ENCODE measurements at places on chromosomes 4 and X. TPM values are rescaled to one million over a fixed set of nuclear protein-coding genes. Genes with fewer than 3 reads are reported as not detected.

NPFFR2 gene
- not detected for total RNA-seq

CENPI gene
- total RNA-seq = 0.28 TPM

- no peak for DNase-seq
Observed at GRCh38 chr4:1982124-1983052, 26.4 kb downstream of the NELFA start.

DNA sequence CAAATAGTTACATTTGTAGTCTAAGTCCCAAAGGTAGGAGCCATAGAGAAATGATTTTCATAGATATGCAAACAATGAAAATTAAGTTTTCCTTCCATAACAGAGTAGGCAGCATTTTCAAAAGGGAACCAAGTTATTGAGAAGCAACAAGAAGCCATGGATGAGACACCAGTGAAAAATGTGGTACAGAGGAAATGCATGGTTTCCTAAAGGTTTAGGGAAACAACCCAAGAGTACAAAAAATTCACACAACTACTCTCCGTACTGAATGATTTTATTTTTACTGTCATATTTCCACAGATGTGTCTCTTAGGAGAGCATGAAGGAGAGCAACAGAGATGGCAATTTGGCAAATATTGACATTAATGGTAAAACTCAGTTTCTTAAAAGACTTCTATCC lies 1408.9 kb upstream of the PCDH7 start:
- DNase-seq = no peak

DNA sequence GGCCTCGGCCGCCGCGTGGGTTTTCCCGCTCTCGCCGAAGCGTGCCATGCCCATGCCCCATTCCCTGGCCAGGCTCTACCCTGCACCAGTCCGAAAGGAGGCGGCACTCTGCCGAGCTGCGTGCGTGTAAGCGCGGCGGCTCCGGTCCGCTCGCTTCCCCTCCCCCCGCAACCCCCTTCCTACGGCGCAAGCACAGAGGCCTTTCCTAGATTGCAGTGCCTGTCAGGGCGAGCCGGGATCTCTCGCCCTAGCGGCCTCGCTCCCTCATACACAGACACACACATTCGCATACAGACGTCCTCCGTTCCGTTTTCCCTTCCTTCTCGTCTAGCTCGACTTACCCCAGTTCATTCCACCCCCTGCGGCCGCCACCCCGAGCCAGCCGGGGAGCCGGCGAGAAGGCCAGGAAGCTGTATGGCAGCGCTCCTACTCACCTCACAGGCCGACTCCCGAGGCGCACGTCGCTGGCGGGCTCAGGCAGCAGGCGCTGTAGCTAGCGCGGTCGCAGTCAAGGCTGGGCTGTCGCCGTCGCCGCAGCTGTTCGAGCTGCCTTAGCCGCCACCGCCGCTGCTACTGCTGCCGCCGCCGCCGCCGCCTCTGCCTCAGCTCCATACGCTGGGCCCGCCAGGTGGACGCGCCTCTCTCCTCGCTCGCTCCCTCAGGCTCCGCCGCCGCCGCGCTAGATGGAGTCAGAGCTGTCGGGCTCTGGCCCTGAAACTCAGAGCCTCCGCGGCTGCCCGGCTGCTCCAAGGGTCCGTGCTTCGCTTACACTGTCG lies 615 bp downstream of the NEXMIF start:
- no peak for DNase-seq

- DNase-seq = no peak
Observed at GRCh38 chrX:46814966-46815365, 21.9 kb upstream of the RP2 start.

All from CD4-positive, alpha-beta T cell (primary cell).